ENCODE measurements at places on chromosomes 1 and 21. TPM values are rescaled to one million over a fixed set of nuclear protein-coding genes. Genes with fewer than 3 reads are reported as not detected.

OLIG2 gene
- not detected for total RNA-seq

CLIC4 gene
- 358 TPM for total RNA-seq

OR10K2 gene
- total RNA-seq: not detected

PLA2G2F gene
- total RNA-seq: not detected

TBX19 gene
- 0.55 TPM for total RNA-seq

DNAH14 gene
- 5.5 TPM for total RNA-seq
